ENCODE measurements at places on chromosomes 12 and 14.

- no peak for DNase-seq
Measured at GRCh38 chr12:124434354-124434753, 133.1 kb downstream of the NCOR2 start.

DNA sequence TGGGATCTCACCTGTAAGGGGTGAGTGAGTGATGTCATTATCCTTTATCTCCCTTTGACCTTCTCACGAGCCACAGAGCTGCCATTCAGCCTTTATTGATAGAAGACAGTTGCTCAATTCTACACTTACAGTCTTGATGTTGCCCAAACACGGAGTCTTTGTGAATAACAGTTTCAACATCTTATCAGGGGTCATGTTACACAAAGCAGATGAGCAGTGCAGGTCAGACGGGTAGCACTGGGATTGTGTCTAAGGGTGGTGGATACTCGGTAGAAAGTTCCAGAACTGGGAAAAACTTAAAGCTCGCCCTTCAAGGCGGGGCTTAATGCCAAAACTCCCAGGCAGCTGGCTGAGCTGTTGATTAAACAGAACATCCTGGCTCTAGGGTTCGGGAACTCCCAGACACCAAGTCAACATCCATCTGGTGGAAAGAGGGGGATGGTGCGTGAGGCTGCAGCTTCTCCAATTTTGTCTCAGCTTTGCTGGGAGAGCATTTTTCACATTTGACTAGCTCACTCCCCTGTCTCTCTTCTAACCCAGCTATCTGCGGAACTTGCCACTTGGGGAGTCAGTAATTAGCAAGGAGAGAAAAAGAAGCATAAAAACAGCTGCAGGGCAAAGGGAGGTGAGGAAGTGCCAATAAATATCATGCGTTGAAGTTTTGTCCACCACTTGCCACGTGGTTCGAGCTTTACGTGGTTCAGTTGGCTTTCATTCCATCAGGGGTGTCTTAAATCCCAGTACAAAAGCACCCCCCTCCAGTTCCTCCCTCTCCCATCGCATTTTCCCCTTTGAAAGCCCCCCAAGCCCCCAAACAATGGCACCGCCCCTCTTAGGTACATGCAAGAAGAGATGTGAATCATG, 31.0 kb downstream of the FOXN4 start:
- DNase-seq, result no peak

DNA sequence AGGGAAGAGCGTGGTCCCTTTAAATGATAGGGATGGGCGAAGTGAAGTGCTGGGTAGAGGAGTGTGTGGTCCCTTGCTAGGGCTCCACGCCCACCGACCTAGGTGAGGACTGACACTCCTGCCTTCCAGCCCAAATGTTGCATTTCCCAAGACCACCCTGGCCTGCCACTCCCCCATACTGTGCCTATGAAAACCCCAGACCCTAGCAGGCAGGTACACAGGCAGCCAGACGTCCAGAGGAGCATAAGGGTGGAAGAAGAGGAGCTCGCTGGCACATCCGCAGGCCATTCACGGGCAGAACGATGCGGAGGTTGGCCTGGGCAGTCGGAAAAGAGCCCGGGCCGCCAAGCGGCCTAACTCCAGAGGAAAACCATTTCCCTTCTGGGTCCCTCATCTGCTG, 817 bp upstream of the IPO8 start:
- DNase-seq, result no peak

GRCh38 chr14:55074662-55075061, 23.2 kb downstream of the MAPK1IP1L start:
- no peak for DNase-seq

GRCh38 chr12:54025499-54026405, 2.5 kb upstream of the HOXC6 start:
- DNase-seq, result no peak

- DNase-seq, result no peak
Measured at GRCh38 chr14:62661818-62662217, 383.4 kb downstream of the KCNH5 start.

- DNase-seq, result no peak
Measured at GRCh38 chr12:120921637-120922036, 17.5 kb upstream of the SPPL3 start.

DNA sequence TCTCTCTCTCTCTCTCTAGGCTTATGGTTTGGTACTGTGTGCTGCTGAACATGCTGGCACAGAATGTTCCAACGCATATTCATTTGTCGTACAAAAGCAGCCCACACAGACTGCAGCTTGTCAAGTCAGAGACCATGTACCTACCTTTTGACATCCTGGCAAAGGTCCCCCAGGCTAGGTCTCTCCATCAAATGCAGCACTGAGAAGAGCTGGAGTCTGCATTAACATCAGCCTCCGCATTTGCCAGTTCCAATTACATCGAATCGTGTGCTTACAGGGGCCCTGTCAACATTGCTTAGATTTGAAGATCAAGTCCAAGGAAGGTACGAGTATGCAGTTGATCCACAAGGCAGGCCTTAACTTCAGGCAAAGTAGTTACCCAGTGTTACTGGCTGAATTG, 47.9 kb downstream of the GPR135 start:
- DNase-seq, result no peak

- no peak for DNase-seq
Measured at GRCh38 chr12:109165599-109165998, 49.2 kb downstream of the ACACB start.

GRCh38 chr14:25436288-25436875, 386.4 kb upstream of the STXBP6 start:
- no peak for DNase-seq

- DNase-seq, result no peak
Measured at GRCh38 chr14:79764323-79764722, 447.0 kb downstream of the DIO2 start.

DNA sequence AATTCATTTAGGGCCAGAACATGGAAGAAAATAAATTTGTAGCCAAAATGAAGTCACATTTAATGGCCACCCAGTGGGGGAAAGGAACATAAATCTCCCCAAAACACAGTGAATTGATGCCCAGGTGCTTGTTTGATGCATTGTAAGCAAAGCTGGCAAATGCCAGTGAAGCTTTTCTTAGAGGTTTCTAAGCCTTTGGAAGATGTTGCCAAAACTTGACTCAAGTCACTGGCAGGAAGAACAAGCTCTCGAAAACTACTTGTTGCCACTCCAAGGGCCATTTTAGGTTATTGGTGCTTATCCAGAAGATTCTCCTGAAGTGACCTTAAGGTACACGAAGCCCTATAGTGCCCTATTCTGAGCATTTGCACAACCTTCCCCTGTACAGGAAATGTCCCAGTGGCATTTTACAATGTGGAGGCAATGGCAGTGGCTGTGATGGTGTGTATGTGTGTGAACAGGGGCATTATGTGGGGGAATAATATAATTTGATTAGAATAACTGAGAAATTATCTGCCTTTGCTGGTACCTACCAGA, 89.5 kb upstream of the NOVA1 start:
- no peak for DNase-seq

- DNase-seq, result no peak
Measured at GRCh38 chr12:51744235-51744634, 104.3 kb downstream of the FIGNL2 start.

GRCh38 chr12:124814741-124815613, 48.7 kb downstream of the SCARB1 start:
- no peak for DNase-seq

DNA sequence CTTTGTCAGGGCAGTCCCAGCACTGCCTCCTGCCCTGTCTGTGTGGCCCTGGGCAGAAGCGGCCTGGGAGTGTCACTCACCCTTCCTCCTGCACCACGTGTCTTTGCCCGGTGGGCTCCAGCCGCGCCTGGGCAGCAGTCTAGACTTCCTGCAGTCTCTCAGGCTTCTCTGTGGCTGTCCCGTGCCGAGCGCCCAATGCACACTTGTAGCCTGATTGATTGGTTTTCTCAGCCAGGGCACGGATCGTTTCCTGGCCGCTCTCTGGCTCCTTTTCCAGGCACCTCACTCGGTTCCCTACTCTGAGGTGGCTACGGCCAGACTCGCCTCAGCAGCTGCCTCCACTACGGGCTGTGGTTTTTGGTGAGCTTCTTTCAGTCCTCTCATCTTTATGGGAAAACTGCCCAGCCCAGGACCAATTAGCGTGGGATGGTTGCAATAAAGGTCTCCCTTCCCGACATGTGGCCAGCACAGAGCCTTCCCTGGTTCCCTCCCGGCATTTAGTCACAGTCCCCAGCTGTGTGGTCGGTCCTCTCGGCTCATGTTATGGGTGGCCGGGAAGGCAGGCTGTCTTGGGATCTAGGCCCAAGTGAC, 133.1 kb downstream of the CACNA1C start:
- no peak for DNase-seq

DNA sequence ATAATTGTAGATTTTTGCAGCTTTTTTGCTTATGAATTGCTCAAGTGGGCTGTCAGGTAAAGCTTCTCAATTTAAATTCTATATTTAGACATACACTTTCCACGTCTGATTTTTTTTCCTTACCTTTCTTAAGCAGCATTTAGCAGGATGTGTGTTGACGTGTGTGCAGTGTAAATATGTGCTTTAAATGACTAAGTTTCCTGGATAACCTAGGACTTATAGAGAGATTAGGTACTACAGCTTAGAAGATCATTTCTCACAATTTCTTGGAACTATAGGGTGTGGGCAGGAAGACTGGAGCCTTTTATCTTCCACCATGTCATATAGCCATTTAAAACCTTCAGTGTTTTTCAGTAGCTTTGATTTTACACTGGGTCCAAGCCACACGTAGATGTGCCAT, 263.5 kb downstream of the NOVA1 start:
- DNase-seq, result no peak

DNA sequence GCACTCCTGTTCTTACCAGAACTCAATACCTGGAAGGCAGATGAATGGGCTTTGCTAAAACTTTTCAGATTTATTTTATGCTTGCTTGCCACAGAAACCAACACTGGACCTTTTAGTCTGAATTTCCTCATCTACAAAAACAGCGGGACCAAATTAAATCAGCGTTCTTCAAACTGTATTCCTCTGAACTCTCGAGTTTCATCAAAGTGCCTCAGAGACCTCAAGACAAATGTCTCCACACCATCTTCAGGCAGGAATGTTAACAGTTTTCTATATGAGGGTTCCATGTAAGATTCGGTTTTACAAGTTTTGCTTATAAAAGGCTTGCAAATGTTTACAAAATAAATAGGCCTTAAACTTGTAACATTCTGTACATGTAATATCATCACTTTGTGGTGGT, 74.6 kb downstream of the MED13L start:
- no peak for DNase-seq

DNA sequence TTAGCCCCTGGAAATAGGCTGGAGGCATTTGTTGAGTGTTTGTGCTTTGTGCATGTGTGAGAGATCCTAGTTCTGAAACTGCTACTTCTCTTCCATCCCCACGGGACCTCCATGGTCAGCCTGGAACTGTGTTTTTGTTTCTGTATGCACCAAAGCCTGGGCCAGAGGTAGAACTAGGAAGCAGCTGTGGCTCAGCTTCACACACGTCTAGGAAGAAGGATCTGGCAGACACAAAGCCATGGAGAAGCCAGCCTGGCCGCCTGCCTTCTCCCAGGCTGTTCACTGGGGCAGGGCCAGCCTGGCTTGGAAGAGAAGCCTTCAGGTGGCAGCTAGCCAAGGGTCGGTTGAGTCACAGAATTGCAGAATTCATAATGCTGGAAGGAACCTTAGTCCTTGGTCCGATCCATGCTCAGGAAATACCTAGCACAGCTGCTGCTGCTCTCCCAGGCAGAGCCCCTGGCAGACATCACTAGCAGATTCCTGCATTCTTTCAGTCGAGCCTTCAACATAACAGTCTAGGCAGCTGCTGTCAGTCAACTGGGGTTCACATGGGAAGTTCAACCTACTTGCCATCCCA, 27.0 kb downstream of the RIN3 start:
- no peak for DNase-seq

DNA sequence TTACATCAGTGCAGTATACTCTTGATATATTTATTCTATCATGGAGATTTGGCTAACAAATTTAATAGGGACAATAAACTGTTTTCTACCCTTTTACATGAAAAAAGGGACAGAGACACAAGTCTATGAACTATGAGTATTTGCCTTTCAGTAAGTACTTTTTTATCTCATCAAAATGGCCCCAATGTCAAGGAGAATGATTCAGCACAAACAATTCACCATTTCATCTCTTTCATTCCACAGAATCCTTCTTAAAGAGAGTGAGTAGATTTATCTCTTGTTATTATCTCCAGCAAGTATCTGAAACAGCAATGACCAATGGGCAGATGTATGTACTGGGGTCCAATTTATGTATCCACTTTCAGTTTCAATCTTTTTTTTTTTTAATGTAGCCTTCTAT, 447.5 kb downstream of the NPAS3 start:
- DNase-seq, result no peak

- no peak for DNase-seq
Measured at GRCh38 chr14:99612738-99613330, 8.8 kb upstream of the CCDC85C start.

GRCh38 chr12:65817866-65818265, 6.4 kb upstream of the HMGA2 start:
- no peak for DNase-seq

- no peak for DNase-seq
Measured at GRCh38 chr12:9866860-9867269, 2.3 kb downstream of the CLEC2B start.

GRCh38 chr14:44108601-44109000, 398.5 kb downstream of the FSCB start:
- no peak for DNase-seq

GRCh38 chr12:27644158-27644845, 51.9 kb upstream of the REP15 start:
- no peak for DNase-seq

- DNase-seq, result no peak
Measured at GRCh38 chr12:10304161-10304574, 3.5 kb upstream of the KLRD1 start.

DNA sequence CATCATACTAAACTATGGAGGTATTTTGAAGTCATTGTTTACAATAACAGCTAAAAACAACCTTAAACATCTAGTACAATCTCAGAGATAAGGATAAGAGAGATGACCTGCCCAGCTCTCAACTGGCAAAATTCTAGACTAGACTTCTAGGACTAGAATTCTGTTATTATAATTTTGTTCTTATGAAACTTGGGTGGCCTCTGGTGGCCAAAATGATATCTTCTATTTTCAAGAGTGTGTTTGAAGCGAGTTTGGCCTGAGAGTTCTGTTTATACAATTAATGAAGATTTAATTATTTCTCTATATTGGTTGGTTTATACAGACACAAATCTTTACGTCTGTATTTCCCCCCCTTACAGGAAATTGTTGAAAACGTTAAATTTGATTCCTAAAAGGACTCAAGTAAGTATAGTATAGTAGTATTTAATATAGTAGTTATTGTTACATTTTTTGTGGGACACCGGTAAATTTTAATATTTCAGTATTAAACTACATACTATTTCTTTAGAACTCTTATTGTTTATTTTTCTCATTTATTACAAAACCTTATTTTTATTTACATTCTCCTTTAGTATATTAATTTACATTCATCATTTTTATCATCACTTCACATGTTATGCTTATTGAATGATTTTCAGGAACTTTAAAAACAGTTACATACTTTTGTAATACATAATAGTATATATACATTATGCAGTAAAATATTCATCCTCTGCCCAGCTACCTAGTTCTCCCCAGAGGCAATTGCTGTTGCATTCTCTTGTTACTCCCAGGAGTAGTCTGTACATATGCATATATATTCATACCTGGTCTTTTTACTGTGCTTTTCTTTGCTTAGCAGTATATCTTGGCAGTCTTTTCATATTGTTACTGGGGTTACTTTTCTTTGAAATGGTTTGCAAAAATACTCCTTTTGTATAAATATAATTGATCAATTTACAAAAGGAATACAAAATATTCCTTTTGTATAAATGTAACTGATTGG, 6.6 kb downstream of the PPHLN1 start:
- no peak for DNase-seq

All from D721Med (cell line).